Tibial nerve (tissue), 4 donors: ENCODE measurements at places on chromosomes 11 and 22. TPM values are rescaled to one million over a fixed set of nuclear protein-coding genes. Genes with fewer than 3 reads are reported as not detected.

- no peaks in the 10 kb centered on the region for H3K27me3 ChIP-seq
- H3K4me1 ChIP-seq, result no peaks in the 10 kb centered on the region
- no peak overlapping the region for H3K27ac ChIP-seq
- H3K36me3 ChIP-seq, result no peaks in the 10 kb centered on the region
- H3K4me3 ChIP-seq, result no peak overlapping the region
Observed at GRCh38 chr11:87431392-87431791, 393.7 kb downstream of the TMEM135 start.

GRCh38 chr22:32617903-32618302, 143.3 kb downstream of the FBXO7 start:
- peaks cover 67% of the 10 kb centered on the region for H3K4me1 ChIP-seq
- H3K27me3 ChIP-seq, result no peaks in the 10 kb centered on the region
- no peak for DNase-seq
- no peak overlapping the region for H3K4me3 ChIP-seq

KCNJ5 gene
- total RNA-seq, result 1.2 TPM

DNA sequence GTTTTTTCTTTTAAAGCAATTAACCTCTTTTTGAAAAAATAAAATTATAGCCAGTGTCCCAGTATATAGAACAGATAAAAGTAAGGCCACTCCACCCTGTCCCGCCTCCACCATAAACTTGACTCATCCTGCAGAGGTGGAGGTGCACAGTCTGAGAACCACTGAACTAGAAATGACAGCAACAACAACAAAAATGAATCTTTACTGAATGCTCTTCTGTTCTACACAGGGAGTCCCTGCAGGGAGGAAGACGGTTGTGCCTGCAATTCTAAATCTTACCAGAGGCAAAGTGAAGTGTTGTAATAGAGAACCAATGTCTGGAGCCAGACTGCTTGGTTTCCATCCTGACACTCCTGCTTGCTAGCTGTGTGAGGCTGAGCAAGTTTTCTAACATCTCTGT, 162.3 kb downstream of the FBXO7 start:
- no peak for DNase-seq
- no peaks in the 10 kb centered on the region for H3K4me1 ChIP-seq
- no peak overlapping the region for H3K27ac ChIP-seq
- no peaks in the 10 kb centered on the region for H3K36me3 ChIP-seq

YPEL4 gene
- 0.42 TPM for total RNA-seq

DNA sequence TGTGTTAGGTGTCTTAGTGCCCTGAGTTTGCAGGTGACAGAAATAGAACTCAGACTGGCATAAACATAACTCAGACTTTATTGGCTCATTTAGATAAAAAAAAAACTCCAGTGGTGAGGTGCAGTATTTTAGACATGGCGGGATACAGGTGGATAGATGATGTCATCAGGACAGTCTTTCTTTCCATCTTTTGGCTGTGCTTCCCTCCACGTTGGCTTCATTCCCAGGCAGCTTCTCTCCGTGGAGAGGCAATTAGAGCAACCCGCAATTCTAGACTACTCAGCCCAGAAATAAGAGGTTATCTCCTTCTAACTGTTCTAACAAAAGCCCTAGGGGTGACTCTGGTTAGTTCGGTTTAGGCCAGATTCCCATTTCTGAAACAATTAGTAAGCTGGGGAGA, 40.5 kb downstream of the NCAM1 start:
- no peaks in the 10 kb centered on the region for H3K36me3 ChIP-seq
- DNase-seq, result no peak
- H3K27ac ChIP-seq, result no peak overlapping the region
- H3K27me3 ChIP-seq, result no peaks in the 10 kb centered on the region
- no peak overlapping the region for H3K4me3 ChIP-seq

DNA sequence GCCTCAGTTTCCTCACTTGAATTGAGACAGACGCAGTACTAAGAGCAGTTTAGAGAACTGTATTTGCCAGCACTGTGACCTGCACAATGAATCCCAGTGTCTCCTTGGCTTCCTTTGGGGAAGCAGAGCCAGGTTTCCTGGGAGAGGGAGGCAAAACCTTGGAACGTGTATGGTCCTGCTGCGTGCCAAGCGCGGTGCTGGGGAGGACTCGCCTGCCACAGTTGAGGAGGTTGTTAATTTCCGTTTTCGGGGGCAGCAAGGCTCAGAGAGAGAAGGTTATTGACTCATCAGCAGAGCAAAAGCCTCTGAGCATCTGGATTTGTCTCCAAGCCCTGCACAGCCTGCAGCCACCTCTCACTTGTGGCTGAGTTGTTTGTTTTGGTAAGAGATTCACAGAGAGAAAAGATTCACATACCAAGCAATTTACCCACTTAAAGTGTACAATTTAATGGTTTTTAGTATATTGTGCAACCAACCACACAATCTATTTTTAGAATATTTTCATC, 10.8 kb downstream of the SYT12 start:
- H3K36me3 ChIP-seq, result no peaks in the 10 kb centered on the region
- H3K4me1 ChIP-seq, result peaks cover 13% of the 10 kb centered on the region
- DNase-seq, result no peak
- no peaks in the 10 kb centered on the region for H3K27me3 ChIP-seq
